ENCODE measurements at places on chromosomes 4 and X. TPM values are rescaled to one million over a fixed set of nuclear protein-coding genes. Genes with fewer than 3 reads are reported as not detected.

The KLHL4 gene
- not detected for total RNA-seq

The SERTM2 gene
- total RNA-seq, result not detected

The PPP1R2C gene
- not detected for total RNA-seq

The DHRSX gene
- total RNA-seq, result 16.4 TPM

The CENPVL2 gene
- not detected for total RNA-seq

The MAGEB6 gene
- not detected for total RNA-seq

The FGB gene
- not detected for total RNA-seq

The GPR82 gene
- total RNA-seq, result not detected

The KLHL34 gene
- 0.76 TPM for total RNA-seq

The TKTL1 gene
- total RNA-seq, result 0.56 TPM

The GPR34 gene
- total RNA-seq, result 0.23 TPM

The CAPN6 gene
- not detected for total RNA-seq

The PLXNB3 gene
- total RNA-seq, result 1.5 TPM

All from activated naive CD4-positive, alpha-beta T cell treated with anti-CD3 and anti-CD28 coated beads, Interleukin-2, amount 50 U/mL, for 72 hours (primary cell).